ENCODE measurements at places on chromosomes 1 and 21. TPM values are rescaled to one million over a fixed set of nuclear protein-coding genes. Genes with fewer than 3 reads are reported as not detected.

DNA sequence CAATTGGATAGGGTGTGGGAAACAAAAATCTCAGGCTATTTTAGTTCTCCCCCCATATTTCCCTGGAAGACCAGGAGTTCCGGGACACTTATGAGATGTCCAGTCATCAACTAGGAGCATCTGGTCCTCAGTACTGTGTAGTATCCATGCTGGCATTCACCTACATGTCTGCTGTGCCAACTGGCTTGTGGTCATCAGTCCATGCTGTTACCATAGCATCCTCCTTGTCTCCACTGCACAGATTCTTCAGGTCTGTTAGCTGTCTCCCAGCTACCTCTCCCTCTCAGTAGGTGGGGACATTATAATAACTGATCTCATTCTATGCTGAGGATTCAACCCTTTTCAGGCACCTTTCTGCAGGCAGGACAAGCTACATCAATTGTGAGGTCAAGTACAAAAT lies 302.9 kb downstream of the BARHL2 start:
- no peak for DNase-seq

DNA sequence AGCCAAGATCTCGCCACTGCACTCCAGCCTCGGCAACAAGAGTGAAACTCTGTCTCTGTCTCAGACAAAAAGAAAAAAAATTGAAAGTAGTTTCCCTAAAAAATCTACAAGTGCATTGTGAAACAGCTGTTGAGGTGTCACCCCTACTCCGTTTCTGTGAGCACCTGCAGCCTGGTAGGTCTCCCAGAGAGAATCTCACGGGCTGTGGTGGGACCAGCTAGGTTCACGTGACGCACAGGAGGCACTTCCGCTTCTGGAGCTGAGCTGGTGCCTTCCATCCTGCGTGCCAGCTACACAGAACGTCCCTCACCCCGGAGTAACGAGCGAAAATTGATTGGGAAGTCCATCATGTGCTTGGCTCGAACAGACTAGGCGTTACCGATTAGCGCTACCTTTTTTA lies 66.8 kb downstream of the COL24A1 start:
- DNase-seq: no peak

DNA sequence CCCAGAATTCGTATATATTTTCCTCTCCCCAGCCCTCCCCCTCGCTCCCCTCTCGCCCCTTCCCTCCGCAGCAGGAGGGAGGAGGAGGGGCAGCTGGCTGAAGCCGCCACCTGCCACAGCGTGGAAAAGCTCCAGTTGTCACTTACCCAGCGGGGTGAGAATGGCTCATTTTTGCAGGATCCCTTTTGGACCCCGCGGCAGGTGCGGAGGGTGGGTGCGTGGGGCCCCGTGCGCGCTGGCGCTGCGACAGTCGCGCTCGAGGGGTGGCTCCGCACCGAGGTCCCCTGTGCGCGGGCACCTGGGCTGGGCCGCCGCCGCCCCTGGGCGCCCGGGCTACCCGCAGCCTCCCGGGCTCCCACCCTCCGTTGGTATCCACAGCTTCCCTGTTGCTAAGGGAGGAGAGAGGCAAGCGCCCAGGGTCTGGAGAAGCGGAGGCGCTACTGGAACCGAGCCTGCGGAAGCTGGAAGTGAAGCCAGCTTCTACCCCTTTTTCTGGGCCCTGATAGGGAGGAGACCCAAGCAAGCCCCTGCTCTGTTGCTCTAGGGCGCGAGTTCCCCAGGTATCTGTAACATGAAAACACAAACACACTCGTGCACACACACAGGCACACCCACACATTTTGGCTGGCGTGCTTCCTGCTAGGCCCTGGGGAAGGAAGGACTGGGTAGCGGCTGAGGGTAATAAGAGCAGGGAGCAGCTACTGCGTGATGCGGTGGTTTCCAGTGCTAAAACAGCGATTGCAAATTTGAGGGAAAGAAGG lies at the start of gene ERICH3:
Gene ERICH3 (minus strand): TSS at position 442 of the 761 bp plus-strand sequence. CDS start 273 bp downstream, at position 169.
- DNase-seq: no peak

DNA sequence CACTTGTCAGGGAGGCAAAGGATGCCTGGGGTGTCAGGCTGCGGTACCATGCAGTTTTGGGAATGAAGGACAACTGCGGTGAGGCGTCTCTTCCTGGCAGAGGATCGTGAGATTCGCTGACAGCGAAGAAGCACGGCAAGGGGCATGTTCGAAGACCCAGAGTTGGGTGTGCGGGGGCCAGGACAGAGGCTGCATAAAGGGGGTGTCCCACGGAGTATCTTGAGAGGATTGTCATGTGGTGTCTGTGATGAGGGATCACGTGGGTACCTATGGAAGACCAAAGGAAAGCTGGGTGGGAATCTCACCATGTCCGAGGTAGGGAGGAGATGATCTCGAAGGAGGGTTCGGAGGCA lies 372 bp downstream of the SLC25A44 start:
- DNase-seq: no peak

The TNFRSF4 gene
- 2.0 TPM for polyA plus RNA-seq

GRCh38 chr1:79827446-79827845 lies 820.9 kb upstream of the ADGRL4 start:
- no peak for DNase-seq

- DNase-seq: no peak
Observed at GRCh38 chr1:1150100-1150499, 23.6 kb upstream of the TTLL10 start.

GRCh38 chr1:199684686-199685273 lies 342.7 kb upstream of the NR5A2 start:
- DNase-seq: no peak

- no peak for DNase-seq
Observed at GRCh38 chr1:110477445-110477957, 26.6 kb downstream of the PROK1 start.

The TMCC2 gene
- 7.5 TPM for polyA plus RNA-seq

DNA sequence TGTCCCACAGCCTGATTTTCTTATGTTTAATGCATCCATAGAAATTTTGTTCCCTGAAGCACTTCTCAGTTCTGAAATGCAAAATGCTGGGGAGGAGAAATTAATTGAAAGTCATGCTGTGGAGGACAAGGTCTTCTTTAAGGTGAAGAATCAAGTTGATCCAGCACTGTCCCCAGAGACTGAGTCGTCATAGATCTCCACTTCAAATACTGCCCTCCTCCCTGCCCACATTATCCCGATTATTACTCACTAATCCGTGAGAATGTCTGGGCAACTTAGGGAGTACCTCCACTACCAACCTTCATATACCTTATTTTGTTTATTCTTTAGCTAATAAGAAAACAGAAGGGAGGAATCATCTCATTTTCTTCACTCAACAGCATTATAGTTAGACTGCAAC lies 70.0 kb upstream of the FMN2 start:
- DNase-seq: no peak

The BGLAP gene
- 7.0 TPM for polyA plus RNA-seq

The OR2T11 gene
- not detected for polyA plus RNA-seq

The PTTG1IP gene
- 301 TPM for polyA plus RNA-seq

GRCh38 chr1:201096041-201096461 lies 16.2 kb downstream of the CACNA1S start:
- DNase-seq: no peak

The GBP2 gene
- polyA plus RNA-seq: 2.9 TPM

The CITED4 gene
- 3.8 TPM for polyA plus RNA-seq

DNA sequence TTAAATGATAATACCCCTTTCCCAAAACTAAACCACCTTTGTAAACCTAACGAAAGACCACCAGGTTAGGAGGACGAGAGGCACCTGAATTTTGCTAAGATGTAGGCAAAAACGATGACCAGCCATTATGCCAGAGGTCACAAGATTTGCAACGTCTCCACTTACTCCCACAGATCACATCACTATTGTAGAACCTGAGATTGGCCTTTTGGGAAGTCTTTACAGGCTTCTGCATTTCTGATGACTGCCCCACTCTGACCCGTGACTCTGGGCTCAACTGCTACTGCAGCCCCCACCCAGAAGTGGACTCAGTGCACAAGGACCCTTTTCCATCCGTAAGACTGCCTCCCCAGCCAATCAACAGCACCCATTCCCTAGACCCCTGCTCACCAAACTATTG lies 36.4 kb upstream of the COL6A2 start:
- DNase-seq: no peak

- DNase-seq: no peak
Observed at GRCh38 chr1:41833519-41834000, 85.2 kb downstream of the HIVEP3 start.

- DNase-seq: no peak
Observed at GRCh38 chr21:42157606-42158310, 61.2 kb upstream of the ABCG1 start.

- no peak for DNase-seq
Observed at GRCh38 chr1:22317231-22317919, 134.3 kb upstream of the ZBTB40 start.

GRCh38 chr1:229148041-229148671 lies 122.8 kb upstream of the RAB4A start:
- peak; percentile 59 for DNase-seq

The MCOLN2 gene
- 1.1 TPM for polyA plus RNA-seq

DNA sequence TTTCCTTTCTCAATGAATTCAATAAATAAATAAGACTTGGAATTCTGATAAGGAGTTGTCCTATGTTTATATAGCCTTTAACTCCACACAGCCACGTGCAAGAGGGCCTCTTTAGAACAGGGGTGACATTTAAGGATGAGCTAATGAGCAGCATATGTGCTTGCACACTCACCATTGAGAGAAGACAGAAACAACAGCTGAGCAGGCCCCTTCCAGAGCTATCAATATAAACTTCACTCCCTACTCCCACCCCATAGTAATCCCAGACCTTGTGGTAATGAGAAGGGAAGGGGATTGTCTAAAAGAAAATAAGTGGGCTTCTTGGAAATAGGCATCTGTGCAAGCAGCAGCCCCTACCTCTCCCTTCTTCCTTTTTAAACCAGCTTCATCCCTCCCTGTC lies 176.0 kb downstream of the SEC16B start:
- DNase-seq: no peak

The RNF207 gene
- 17.0 TPM for polyA plus RNA-seq

The MEX3A gene
- polyA plus RNA-seq: 51.2 TPM

GRCh38 chr1:146010126-146010738 lies 11.3 kb downstream of the HJV start:
- no peak for DNase-seq

DNA sequence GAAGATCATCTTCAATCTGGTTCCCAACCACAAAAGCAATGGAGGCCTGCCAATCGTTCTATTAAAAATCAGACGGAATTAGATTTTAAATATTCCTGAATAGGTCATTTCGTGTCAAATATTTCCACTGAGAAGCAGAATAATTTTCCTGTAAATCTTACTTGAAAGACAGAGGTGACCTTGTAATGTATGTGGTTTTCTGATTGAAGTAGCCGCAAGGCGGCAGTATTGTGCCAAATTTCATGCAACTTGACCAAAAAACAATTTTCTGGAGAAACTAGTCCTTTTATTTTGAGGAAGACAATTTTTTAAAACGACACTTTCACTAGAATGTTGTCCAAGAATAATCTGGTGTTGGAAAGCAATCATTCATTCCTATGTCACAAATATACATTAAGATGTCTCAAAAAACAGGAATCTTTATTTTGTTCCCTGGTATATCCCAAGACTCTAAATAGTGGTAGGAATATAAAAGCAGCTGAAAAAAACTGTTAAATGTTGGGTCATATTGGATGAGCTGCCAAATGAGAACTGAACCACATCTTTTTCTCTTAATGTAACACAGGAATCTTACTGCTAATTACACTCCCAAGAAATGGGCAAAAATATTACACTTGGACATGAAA lies 33.6 kb downstream of the SPAG17 start:
- DNase-seq: no peak

DNA sequence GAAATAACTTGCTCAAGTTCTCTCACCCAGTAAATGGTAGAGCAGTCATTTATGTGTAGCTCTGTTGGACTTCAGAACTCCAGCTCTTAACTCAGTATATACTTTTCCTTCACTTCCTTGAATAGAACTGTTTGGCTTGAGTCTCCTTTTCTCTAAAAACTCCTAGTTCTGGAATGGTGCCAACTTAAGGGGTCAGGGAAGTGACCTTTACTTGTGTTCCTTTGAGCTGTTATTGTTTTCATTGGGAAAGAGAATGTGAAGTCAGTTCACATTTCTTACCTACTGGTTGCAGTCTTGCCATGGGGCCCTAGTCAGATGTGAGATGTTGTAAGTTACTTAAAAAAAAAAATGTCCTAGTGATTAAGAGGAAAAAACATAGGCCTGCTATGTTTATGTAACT lies 77.0 kb upstream of the MACF1 start:
- DNase-seq: no peak

- no peak for DNase-seq
Observed at GRCh38 chr1:156285437-156285836, 1.3 kb downstream of the TMEM79 start.

All from left renal cortex interstitium (tissue), 4 donors.